ENCODE measurements at places on chromosomes 4 and X.

GRCh38 chr4:21067351-21067750, 367.1 kb downstream of the PACRGL start:
- no peak for DNase-seq

DNA sequence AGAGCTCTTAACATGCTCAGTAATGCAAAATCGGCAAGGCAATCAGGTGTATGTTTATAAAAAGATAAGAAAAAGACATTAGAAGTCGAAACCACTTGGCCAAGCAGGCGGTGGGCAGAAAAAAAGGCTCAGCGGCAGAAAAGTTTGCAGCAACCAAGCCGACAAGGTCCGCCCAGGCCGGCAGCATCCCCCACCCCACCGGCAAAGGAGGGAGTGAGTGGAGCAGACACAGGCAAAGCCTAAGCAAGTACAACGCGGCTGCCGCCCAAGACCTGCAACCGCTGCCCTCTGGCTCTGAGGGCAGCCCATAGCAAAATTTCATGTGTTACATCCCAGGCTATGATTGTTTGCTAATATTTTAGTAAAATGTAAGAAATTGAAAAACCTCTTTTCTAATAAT, 125.4 kb upstream of the ZCCHC13 start:
- no peak for DNase-seq

- DNase-seq, result no peak
Observed at GRCh38 chrX:76520273-76521054, 93.0 kb downstream of the MAGEE1 start.

GRCh38 chr4:84403656-84404055, 95.4 kb downstream of the NKX6-1 start:
- DNase-seq, result no peak

GRCh38 chr4:12360391-12360790, 931.7 kb upstream of the HS3ST1 start:
- no peak for DNase-seq

DNA sequence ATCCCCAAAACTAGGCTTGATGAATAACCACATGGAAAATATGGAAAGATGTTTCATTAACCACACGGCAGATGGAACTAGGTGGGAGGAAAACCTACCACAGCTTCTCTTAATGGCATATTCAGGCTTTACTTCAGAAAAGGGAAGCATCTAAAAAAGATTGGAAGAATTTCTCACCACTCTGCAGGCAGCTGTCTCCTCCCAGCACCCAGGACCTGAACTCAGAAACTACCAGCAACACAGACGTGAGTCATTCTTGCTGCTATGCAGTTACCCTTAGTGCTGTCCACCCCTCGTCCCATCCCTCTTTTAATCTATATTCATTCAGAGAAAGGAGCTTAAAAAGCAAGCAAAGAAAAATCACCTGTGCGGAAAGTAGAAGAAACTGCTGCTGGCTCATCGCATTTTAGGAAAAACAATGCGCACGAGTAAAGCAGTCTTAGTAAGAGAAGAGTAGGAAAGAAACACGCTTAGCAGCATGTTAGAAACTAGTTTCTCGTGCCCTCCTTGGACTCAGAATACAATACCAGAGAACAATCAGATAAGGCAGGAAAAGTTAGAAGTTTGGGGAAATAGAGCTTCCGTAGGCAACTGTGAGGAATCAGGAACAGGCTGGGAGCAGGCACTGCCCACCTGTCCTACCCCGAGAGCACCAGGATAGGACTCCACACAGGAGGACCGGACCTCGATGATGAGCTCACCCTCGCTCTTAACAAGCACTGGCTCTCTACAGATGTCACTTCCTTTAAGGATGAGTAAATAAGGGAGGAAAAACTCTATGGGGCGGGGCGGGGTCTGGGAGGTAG, 48.1 kb upstream of the ENPP6 start:
- no peak for DNase-seq

DNA sequence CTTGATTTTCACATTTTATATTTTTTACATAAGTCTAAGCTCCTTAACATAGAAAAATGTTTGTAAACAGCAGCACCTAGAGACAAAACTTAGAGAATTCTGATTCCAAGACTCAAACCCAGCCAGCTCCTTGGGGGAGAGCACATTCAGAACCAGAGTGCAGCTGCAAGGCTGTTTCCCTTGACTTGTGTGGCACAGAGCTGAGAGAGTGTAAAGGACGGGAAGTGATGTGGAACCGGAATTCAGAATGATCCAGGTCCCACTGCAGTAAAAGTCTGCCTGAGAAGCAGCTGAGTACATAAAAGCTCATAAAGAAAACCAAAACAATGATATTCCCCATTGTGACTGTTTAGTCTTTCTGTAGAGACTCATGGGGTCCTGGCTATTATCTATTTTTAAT, 713.8 kb downstream of the RAB28 start:
- DNase-seq, result no peak

GRCh38 chr4:97530676-97531075, 612.6 kb downstream of the STPG2 start:
- DNase-seq, result no peak

DNA sequence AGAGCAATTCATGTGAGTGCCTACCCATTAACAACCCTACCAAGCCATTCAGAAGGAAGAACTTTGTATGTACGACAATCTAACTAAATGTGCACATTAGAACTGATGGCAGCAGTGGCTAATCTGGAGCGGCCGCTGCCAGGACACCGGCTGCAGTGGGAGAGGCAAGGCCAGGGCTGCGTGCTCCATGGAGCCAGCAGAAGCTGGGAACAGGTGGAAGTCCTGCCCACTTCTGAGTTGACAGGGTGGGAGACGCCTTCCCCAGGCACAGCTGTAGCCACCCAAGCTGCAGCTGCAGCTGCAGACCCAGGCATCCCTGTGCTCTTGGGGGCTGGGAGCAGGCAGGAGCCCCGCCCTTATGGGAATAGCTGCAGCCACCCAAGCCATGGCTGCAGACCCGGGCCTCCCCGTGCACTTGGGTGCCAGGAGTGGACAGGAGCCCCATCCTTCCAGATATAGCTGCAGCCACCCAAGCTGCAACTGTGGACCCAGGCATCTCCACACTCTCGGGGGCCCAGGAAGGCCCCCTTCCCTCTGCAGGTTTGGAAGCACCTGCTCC, 79.1 kb upstream of the DDX60 start:
- DNase-seq, result no peak

- no peak for DNase-seq
Observed at GRCh38 chrX:42976746-42977366, 198.9 kb upstream of the PPP1R2C start.

GRCh38 chrX:48071064-48071985, at the start of gene ZNF630:
Gene ZNF630, minus strand, starts transcription at chrX:48071640. Its CDS starts 4,754 bp downstream, at chrX:48066886.
- DNase-seq, result peak; percentile 52

- DNase-seq, result no peak
Observed at GRCh38 chrX:119981286-119982070, 37.9 kb upstream of the NKAP start.

DNA sequence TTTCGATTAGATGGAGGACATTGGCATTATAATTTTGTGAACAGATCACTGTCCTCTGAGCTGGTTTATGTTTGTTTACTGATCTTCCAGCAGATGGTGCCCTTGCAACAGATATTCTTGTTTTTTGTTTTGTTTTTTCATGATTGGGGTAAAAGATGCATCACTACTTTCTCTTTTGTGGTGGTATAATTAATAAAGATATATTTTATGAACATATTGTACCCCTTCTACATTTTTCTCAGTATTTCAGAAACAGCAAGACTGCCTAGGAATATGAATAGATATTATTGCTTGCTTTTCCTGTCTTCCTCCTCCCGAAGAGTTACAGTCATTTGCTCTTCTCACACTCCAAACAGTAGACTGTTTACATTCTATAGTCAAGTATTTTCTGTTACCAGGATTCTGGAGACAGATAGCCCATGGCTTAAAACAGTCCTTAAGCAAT, 905.2 kb downstream of the TRAM1L1 start:
- DNase-seq, result no peak

DNA sequence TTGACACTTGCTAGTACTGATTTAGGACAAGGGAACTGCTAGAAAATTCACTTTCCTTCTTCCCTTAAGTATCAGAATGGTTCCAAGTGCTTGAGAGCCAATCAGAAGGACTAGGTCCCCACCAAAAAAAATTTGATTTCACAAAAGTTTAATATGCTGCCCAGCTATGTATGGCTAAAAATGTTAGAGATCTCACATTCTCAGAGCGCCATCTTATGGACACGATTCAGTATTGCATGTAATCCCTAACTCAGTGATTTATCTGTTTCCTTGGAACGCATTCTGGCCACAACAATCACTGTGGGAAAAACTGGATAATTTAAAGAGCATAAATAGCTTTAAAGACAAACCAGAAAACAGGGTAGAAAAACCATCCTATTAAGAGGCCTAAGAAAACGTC, 255.1 kb upstream of the GPC4 start:
- no peak for DNase-seq

DNA sequence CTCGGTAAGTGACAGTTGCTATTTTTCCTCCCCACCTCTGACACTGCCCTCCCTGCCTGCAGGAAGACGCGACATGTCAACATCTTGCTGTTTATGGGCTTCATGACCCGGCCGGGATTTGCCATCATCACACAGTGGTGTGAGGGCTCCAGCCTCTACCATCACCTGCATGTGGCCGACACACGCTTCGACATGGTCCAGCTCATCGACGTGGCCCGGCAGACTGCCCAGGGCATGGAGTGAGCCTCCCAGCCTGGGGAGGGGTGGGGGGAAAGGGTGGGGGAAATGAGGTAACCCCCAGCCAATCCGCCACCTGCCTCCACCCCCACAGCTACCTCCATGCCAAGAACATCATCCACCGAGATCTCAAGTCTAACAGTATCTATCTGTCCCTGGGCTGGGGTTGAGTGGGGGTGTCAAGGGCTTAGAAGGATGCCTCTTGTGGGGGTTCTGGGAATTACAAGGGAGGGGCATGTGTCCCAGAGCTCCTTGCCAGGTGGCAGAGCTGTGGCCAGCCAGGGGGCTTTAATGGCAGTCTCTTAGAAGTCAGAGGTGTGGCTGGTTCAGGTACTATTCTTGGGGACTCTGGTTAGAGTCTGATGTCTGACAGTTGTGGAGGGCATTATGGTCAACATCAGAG, 7.8 kb downstream of the ARAF start:
- DNase-seq, result no peak

GRCh38 chr4:185312699-185313098, 83.0 kb downstream of the LRP2BP start:
- no peak for DNase-seq

DNA sequence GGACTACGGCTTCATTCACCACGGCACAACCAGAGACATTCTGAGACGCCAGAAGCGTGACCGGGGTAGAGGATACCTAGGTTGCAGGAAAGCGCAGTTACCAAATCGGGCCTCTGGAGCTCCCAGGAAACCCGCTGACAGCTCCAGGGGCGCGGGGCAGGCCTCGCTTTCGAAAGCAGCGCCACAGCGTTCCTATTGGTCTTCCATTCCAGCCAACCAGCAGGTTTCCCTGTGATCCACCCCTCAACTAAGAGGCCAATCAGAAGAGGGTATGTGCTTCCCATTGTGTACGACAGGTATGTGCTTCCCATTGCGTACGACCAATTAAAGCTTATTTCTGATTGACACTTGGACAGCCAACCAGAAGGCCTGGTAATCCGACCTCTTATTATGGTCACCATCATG, 14.9 kb downstream of the SNX12 start:
- no peak for DNase-seq

GRCh38 chrX:131778269-131779218, 234.7 kb downstream of the OR13H1 start:
- DNase-seq, result no peak

DNA sequence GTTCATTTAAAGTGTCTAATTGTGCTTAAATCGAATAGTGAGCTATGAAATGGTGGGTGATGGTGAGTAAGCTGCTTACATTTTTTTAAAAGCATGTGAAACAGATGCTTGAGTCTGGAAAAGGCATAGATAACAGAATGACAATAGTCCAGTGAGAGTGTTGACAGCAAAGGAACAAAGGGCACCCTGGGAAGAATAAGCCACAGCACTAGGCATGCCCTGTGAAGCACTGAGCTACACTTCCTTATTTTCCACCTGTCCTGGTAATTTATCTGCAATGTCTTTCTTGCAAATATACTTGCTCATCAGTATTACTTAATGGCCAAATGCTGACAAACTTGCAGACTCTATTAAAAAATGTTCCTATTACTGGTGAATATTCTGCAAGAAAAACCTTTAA, 168.7 kb downstream of the PRDM5 start:
- no peak for DNase-seq

DNA sequence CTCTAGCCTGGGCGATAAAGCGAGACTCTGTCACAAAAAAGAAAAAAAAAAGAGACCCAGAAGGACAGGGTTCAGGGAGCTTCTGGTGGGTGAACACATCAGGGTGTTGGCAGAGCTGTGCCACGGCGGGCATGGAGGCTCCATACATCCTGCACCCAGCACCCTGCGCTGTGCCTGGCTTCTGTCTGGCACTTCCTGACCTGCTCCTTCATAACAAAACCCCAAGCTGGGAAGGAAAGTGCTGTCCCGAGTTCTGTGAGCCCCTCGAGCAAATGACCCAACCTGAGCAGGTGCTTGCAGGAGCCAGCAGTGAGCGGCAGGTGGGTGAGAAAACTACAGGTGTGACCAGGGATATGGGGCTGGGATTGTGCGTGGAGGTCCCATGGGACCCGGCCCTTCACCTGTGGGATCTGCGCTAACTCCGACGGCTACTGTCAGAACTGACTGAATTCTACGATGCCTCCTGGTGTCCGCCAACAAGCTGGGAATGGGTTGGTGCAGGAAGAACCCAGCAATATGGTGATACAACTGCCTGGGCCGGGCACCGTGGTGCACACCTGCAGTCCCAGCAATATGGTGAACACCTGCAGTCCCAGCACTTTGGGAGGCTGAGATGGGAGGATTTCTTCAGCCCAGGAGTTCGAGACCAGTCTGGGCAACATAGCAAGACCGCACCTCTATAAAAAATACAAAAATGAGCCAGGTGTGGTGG, 18.9 kb downstream of the ASMTL start:
- DNase-seq, result no peak

GRCh38 chrX:96438803-96439202, 245.8 kb upstream of the DIAPH2 start:
- no peak for DNase-seq

GRCh38 chr4:142817442-142817841, 28.7 kb downstream of the INPP4B start:
- peak; percentile 39 for DNase-seq

DNA sequence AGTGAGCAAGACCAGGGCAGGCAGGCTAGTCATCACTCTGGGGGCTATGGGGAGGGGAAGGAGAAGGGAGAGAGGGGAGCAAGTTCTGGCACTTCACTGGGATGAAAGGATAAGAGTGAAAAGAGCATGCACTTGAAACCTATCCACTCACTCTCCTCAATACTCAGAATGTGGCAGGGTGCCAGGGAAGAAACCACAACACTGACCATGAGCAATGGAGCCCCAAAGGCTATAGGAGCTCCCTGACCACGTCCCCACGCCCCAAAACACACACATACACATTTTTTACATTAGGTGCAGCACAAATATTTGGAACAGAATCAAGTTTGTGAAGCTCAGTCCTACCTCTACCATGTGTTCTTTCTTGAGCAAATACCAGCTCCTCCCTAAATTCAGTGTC, 132.2 kb downstream of the IDS start:
- no peak for DNase-seq
